ENCODE measurements at places on chromosomes 16 and 17. TPM values are rescaled to one million over a fixed set of nuclear protein-coding genes. Genes with fewer than 3 reads are reported as not detected.

Gene RTN4RL1
- total RNA-seq = 6.2 TPM

Gene SYCE1L
- 2.7 TPM for total RNA-seq

Gene TP53TG3C
- not detected for total RNA-seq

DNA sequence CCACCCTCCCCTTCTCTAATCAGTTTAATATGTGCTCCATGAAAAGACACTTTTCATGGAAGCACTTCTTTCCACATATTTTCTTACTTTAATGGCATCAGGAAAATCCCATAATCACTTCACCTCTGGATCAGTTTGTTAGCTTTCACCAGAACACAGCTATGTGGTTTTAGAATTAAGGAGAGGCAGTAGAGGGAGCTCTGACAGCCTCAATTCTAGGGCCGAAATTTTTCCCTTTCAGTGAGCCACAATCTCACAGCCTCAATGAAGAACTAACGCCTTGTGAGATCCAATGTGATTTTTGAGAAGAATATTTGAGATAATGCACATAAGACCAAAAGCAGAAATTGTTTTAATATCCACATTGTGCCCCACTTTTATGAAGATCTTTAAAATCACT, 1494.0 kb upstream of the CDH8 start:
- DNase-seq = no peak

DNA sequence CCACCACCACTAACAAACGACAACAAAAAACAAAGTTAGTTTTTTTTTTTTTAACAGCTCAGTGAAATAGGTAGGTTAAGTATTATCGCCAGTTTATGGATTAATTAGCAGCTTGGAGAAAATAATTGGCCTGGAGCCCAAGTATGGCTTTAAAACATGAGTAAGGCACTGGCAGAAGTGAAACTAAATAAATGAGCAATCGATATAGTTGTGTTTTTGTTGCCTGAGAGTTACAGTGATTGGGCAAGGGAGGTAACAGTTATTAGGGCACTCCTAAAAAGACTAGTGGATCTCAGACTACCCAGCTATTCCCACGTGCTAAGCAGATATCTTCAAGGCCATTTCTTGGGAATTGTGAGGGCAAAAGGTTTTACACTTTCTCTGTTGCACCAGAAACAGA, 2.4 kb downstream of the MLKL start:
- no peak for DNase-seq

All from left cardiac atrium (tissue), 4 donors.